Nephron progenitor cell (in vitro differentiated cells): ENCODE measurements at places on chromosomes 7 and 10.
A peak's percentile ranks its signal among the peaks of the same experiment; 100 is the strongest.

GRCh38 chr7:66974986-66975590 lies 20.3 kb downstream of the SBDS start:
- no peak for DNase-seq

DNA sequence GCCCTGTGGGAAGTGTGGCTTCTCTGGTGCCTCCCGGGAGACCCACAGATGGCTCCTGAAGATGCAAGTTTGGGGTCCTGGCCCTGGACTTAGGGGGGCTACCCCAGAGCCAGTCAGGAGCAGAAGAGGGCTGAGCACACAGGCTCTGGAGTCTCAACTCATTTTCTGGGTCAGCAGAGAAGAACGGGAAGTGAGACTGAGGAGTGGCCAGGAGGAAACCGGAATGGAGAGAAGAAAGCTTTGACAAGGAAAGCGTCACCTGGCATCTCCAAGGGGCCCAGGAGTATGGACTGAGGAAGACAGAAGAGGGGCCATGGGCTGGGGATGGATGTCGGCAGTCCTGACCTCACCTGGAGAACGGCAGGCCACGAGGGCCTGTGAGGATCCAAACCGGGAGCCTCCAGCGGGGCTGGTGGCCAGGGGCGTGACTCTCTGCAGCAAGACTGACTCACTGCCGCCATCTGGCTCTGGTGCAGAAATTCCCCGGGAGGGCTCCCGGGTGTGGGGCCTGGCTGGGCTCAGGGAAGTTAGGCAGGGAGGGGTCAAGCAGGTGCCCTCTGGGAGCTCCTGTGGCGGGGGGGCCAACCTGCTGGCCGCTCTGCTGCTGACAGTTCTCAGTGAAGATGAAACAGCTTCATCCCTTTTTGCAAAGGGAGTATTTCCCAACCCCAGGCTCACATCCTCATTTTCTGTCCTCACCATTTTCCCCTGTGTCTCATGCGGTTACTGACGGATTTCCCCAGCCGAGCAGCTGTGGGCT lies 23.6 kb downstream of the DAGLB start:
- DNase-seq = no peak

GRCh38 chr10:15990535-15991129 lies 130.3 kb upstream of the MINDY3 start:
- no peak for DNase-seq

GRCh38 chr10:4431114-4431863 lies 394.7 kb upstream of the AKR1E2 start:
- no peak for DNase-seq

DNA sequence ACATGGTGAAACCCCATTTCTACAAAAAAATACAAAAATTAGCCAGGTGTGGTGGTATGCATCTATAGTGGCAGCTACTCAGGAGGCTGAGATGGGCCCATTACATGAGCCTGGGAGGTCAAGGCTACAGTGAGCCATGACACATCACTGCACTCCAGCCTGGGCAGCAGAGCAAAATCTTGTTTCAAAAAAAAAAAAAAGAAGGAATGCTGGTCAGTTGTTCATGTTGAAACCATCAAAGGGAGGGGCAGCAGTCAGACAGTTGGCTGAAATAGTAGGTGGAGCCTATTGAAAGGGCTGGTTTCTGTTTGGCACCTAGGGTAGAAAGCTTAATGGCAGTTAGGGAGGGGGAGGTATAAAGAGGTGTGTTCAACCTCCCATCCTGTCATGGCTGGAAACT lies 323.0 kb downstream of the GALNT17 start:
- no peak for DNase-seq

DNA sequence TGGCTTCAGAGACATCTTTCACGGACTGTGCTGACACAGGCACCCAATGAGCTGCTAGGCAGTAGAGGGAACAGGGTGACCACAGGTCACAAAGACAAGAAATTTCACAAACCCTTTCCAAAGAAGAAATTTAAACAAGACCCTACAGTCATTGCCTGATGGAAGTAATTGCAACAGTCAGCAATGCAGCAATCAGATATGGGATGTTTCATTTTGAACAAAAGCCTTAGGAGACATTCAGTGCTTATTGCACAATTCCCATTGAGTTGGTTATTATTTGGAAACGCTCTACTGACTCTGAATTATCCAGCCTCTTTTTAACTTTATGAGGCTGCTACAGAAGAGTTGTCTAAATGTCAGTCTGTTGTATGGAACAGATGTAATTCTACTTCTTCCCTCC lies 85.5 kb downstream of the ETV1 start:
- no peak for DNase-seq

- DNase-seq = no peak
Measured at GRCh38 chr7:4939971-4940728, 18.8 kb downstream of the MMD2 start.

GRCh38 chr10:6221971-6222751 lies 19.4 kb downstream of the PFKFB3 start:
- DNase-seq = no peak

DNA sequence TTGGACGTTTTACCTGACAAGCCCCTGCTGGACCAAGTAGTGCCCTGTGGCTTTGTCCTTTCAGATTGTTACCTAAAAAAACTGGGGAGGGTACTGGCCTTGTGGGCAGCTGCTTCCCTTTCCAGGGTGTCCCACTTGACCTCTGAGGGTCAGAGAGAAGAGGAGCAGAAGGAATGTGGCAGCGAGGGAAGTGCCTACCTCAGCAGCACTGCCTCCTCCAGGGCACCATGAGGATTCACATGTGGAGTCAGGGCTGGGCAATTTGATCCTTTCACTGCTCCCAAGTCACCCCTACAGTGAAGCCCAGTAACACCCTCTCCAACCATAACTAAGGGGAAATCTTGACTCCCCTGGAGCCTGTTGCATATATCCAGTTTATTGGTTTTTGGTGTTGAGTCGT lies 64.6 kb downstream of the ITGB1 start:
- DNase-seq = no peak

DNA sequence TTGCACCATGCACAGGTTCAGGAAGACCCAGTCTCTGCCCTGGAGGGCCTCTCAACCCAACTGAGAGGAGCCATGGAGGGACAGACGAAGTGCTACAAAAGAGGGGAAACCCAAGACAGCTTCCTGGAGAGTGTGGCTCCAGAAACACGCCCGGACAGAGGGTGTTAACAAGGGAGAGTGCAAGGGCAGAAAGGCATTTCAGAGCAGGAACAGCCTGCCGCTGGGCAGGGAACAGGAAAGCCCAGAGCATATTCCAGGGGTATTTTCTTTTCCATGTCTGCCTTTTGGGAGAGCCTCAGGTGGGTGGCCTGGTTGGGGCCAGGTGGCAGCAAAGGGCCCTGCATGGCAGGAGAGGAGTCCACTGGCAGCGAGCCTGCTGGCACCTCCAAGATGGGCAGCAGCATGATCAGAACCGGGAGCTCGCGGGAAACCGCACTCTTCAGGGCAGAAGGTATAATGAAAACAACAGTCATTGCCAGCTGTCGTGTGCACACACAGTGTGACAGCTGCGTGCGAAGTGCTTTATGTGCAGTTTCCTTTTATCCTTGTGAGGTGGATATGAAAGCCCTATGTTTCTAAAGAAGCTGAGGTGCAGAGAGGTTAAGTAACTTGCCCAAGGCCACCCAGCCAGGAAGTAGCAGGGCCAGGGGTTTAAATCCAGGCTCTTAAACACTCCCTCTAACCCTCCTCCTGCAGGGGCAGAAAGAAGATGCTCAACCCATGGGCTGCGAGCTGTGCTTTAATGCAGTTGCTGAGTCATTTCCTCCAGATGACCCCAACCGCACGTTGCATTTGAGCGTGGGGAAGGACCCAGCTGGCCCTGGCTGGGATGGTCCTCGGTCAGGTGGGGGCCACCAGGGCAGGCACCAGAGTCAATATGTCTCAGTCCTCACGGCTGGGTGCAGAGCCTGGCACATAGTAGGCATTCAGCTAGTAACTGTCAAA lies 128.6 kb downstream of the OAT start:
- DNase-seq = no peak

- DNase-seq = no peak
Measured at GRCh38 chr7:153297141-153297540, 537.6 kb downstream of the ACTR3B start.

GRCh38 chr10:32210306-32211045 lies 136.5 kb downstream of the EPC1 start:
- DNase-seq = peak; percentile 7

DNA sequence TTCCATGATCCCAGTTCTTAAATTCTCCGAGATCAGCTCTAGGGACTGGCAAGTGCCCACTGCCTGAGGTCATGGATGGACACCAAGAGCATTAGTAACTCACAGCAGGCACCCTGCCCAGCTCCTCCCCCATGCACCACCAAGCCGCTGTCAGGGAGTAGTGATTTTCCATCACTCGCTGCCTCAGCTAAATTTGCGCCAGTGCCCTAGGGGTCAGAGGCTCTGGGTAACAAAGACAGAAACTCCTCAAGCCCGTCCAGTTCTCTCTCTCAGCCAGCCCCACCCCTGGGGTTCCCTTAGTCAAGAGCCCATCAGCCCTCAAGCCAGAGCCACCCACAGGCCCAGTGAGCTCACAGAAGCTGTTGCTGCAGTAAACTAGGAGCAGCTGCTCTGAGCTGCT lies 30.0 kb downstream of the PAX2 start:
- DNase-seq = no peak

DNA sequence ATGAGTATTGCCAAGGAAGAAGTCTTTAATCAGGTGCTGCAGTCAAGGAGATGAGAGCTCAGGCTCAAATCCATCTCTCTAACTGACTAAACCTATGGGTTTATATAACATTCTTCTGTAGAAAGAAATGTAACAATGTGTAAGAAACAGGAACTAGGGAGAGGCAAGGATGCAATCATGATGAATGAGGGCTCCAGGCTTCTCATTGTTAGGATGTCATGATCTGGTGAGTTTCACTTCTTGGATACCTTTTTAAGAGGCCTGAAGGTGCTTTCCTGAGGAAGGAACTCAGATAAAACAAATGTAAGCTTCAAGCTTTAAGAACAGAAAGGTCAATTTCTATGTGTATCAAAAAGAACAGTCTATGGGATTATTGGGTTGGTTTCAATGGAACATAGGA lies 30.8 kb upstream of the SCIN start:
- DNase-seq = no peak

DNA sequence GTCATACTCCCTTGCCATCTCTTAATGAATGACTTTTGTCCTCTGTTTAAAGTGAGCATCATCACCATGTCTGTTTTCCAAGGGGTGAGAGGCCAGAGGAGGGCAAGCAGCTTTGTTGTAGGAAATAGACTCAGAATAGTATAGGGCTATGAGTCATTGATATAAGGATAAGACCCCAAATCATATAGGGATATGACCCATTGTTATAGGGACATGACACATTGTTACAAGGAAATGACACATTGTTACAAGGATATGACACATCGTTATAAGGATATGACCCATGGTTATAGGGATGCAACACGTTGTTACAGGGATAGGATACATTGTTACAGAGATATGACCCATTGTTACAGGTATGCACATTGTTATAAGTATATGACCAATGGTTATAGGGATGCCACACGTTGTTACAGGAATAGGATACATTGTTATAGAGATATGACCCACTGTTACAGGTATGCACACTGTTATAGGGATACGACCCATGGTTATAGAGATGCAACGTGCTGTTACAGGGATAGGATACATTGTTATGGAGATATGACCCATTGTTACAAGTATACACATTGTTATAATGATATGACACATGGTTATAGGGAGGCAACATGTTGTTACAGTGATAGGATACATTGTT lies 311.1 kb upstream of the ADARB2 start:
- DNase-seq = no peak

DNA sequence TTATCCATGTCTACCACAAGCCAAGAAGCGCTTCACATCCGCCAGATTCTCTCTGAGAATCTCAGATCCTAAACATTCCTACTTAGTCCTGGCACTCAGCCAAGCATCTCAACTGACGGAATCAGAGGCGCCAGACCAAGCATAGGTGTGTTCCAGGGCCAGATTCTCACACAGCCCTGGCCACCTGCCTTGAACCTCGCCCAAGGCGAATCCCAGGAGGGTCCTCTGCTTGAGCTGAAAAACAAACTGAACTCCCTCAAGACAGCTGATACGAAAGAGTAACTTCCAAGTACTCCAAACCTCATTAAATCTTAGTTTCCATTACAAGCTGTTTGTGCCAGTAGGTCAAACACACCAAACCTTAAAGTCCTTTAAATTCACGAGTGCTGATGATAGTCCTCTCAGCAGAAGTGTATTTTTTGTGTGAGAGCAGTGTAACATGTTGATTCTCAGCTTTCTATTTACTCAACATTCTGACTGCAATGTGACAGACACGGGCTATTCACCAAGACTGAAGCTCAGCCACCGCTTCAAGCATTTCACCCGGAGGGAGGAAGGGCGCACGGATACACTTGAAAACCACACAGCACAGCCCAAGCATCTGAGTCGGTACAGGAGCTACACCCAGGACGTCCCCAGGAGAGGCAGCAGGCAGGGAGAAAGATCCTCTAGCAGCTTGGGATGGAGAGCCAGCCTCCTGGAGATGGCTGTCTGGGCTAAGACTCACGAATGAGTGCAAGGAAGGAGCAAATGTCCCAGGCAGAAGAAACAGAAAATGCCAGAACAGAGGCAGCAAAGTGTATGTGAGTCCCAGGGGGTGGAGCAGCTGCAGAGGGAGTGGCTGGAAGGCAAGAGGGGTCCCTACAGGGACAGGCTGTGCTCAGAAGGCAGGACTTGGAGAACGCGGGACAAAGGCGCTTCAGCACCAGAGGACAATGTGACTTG lies 6.0 kb downstream of the PARD3 start:
- peak; percentile 41 for DNase-seq

- no peak for DNase-seq
Measured at GRCh38 chr7:2873686-2874551, 29.8 kb upstream of the GNA12 start.

GRCh38 chr10:95261926-95262325 lies 28.9 kb downstream of the PDLIM1 start:
- no peak for DNase-seq

GRCh38 chr7:156703209-156703608 lies 62.6 kb downstream of the RNF32 start:
- DNase-seq = no peak

GRCh38 chr10:68251151-68251550 lies 19.2 kb upstream of the ATOH7 start:
- no peak for DNase-seq

DNA sequence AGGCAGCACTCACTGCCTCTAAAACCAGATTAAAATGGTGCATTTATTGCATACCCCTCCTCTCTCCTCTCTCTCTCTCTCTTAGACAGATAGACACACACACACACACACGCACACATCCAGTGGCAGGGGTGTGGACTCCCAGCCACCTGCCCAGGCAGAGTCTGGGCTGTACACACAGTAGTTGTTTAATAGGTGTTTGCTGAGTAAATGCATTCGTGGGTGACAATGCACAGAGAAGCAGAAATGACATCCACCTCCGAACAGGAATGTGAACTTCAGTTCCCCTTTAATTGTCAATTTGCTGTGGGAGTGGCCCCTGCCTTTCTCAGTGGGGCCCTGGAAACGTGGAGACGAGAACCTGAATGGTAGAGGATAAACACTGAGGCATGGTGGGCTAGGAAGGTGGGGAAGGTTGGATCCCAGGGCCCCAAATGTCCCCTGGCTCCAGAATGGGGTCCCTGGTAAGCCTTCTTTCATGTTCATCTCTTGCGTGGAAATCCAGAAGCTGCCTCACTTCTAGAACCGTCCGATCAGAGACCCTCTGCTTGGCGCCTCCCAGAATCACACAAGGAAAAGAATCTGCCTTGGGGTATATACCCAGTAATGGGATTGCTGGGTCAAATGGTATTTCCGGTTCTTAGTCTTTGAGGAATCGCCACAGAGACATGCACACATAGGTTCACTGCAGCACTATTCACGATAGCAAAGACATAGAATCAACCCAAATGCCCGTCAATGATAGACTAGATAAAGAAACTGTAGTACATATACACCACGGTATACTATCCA lies 58.5 kb upstream of the ECHDC3 start:
- no peak for DNase-seq

- peak; percentile 15 for DNase-seq
Measured at GRCh38 chr10:77564731-77565589, 72.6 kb downstream of the KCNMA1 start.

- DNase-seq = no peak
Measured at GRCh38 chr10:109875828-109876821, 47.2 kb downstream of the XPNPEP1 start.
